ENCODE measurements at places on chromosomes 3 and 15.

DNA sequence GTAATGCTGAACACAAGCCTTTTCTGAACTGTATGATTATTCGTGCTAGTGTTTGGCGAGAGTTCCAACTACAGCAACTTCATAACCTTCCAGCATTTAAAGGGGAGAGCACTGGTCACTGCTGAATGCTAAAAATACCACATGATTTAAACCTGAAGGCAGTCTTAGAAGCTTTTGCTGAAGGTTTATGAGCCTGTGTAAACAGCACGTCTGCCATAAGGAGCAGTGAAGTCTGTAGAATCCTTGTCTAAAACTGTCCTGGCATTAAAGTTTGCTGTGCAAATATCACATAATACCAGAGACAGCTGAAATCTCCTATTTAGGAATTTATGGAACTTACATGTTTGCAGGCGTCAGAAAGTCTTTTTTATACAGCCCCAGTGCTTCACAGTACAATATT lies 5.9 kb downstream of the SATB1 start:
- no peak for DNase-seq

- no peak for DNase-seq
Observed at GRCh38 chr3:69082805-69083204, 1.9 kb upstream of the ARL6IP5 start.

DNA sequence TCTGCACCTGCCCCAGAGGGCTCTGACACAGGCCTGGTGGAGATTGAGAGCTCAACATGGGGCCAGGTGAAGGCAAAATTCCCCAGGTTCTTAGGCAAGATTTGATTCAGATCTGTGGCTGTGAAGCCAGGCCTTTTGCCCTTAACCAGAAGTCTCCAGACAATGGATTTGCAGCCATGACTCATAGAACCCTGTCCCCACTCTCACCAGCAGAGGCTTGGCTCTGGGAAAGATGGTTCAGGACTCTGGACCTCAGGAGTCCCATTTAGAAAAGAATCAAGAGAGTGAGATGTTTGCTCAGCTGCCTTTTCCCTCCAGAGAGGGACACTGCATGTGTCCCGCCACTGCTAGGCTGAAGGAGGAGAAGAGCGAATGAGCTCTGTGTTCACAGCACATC lies 361.4 kb upstream of the ICE2 start:
- no peak for DNase-seq

DNA sequence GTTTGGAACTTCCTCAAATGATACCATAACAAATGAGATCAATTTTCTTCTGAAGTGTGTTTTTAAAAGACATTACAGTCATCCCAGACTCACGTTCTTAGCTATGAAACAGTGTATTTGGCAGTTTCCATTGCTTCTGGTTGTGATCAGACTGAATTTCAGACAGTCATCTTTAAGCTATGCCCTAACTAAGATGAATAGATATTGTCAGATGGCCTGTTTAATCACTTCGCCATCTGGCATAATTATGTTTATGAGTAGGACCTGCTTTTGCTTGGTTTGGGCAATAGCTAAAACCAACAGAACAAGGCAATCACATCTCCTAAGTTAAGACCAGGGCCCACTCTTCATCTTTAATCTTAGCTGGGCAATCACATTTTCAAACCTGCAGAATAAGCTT lies 313.1 kb downstream of the SV2B start:
- DNase-seq: no peak

DNA sequence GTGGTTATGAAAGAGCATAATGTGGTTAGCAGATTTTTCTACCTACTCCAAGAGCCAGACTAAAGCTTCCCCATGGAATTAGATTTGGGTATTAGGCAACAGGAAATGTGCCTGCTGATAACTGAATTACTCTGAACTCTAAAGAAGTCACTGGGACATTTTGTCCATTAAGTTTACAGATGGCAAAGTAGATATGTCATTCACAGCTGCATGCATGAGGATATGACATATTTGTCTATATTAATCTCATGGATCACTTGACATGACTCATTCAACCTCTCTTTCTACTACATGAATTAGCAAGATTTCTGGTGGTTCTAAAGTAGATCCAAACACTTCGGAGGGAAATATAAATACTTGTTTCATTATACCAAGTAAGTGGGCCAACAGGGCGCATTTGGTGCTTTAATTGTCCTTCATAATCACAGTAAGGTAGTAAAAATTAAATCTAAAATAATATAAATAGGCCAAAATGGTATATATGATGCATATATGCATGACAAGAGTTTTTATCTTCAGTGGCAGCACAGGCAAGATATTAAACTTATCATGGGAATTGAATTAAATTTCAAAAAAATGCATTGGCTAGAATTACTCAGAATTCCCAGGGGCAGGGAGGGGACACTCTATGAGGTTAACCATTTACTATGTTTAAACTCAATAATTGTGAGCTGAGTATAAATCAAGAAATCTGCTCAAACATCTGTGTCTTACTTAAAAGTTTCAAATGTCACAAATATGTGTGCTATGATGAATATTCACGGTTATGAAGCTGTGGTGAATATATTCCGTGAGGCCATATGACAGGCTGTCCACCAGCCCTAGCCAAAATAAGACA lies 365.3 kb upstream of the KCNMB2 start:
- DNase-seq: no peak

DNA sequence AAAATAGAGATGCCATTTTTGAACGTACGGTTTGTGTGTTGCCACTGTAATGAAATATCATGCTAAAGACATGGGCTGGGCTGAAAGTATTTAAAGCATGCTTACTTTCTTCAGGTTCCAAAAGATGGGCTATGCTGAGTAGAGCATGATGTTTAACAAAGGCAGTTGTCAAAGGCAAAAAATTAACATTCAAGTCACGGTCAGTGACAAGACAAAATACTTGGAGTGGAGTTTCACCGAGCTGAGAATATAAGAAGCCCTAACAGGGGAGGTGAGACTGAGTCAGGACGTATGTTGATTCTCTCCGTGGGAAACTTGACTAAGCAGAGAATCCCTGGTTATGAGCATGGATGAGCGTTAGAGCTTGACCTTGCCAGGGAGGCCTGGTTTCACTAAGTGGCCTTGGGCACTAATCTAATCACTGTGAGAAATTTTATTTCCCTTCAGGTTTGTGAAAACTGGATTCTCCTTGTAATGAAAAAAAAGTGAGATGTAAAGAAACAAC lies 218.2 kb upstream of the ADAMTS9 start:
- DNase-seq: no peak

DNA sequence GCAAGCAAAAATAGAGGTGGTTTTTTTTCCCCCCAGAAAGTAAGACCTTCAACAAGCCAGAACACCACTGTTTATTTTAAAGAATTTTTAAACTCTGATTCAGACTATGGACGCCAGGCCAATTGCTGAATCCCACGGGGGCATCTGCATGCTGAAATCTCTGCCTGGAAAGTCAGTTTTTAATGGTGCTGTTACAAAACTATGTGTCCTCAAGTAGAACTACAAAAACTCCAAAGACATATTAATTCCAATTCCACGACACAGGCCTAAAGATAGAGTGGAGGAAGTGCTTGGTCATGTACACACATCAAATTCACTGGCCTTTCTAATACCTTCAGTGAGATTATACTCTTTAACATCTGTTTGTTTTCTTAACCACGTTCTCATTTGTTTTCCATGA lies 490.5 kb upstream of the NR2F2 start:
- DNase-seq: no peak

GRCh38 chr3:46984591-46985459 lies 5.4 kb downstream of the NBEAL2 start:
- no peak for DNase-seq

DNA sequence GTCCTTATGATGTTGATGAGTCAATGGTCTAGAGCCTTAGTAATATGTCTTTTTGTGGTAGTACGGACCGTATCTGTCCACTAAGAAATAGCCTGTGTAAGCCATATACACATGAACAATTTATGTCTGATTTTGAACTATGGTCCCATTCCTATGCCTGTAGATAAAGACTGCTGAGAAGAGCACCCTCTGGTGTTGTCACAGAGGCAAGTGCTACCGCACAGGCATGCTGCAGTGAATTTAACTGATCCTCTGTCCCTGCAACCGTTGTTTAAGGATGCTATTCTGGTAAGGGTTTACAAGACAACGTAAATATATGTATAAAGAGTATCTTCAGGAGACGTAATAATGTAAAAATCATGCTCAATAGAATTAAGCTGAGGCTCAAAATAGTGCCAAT lies 170.7 kb downstream of the UBE3A start:
- DNase-seq: no peak

- DNase-seq: no peak
Observed at GRCh38 chr3:14561051-14561960, 21.2 kb upstream of the GRIP2 start.

GRCh38 chr15:92082006-92082843 lies 228.7 kb downstream of the SLCO3A1 start:
- no peak for DNase-seq

DNA sequence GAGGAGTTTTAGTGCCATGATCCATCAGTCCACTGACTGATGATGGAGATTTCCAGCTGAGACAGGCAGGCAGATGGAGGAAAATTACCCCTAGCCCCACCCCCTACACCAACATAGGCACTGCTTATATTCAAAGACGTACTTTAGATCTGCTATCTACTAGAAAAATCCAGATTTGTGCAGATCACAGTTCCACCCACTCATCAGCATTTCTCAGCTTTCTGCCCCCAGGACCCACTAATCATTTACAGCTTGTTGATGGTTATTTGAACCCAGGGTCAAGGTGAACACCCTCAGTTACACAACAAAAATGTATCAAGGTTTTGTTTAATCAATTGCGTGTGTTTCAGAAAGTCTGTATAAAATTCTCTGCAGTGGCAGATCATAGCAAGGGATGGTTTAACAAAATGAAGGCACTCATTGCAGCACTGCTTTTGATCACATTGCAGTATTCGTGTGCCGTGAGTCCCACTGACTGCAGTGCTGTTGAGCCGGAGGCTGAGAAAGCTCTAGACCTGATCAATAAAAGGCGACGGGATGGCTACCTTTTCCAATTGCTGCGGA lies at the start of gene HRG:
Gene HRG, plus strand, starts transcription at position 390 of the 564 bp plus-strand sequence. Its CDS starts 18 bp downstream, at position 408.
- DNase-seq: no peak

- no peak for DNase-seq
Observed at GRCh38 chr3:114005481-114005880, 50.8 kb downstream of the CCDC191 start.

- DNase-seq: no peak
Observed at GRCh38 chr3:23421811-23422516, 218.8 kb downstream of the UBE2E2 start.

DNA sequence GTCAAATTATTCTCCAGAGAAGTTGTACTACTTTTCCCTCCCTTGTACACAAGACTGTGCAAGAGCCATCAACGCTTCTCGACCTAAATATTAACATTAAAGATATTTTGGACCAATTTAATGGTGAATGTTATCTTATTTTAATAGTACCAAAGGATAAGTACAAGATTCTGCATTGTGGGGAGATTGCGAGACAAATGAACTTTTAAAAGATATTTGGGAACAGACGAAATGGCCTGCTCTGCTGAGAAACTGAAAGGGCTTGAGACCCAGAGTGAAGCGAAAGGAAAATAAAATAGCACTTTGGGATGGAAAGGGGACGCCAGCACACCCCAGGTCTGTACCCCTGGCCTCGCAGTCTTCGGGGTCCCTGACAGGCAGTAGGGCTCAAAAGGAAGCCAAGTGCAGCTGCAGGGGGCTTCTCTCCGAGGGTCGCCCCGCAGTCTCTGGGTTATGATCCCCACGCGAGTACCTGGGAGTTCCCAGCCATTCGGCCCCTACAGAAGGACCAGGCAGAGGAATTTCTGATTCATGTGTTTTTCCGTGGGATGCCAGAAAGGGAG lies 97.6 kb upstream of the VGLL3 start:
- no peak for DNase-seq

- no peak for DNase-seq
Observed at GRCh38 chr3:120673116-120673515, 8.9 kb downstream of the HGD start.

DNA sequence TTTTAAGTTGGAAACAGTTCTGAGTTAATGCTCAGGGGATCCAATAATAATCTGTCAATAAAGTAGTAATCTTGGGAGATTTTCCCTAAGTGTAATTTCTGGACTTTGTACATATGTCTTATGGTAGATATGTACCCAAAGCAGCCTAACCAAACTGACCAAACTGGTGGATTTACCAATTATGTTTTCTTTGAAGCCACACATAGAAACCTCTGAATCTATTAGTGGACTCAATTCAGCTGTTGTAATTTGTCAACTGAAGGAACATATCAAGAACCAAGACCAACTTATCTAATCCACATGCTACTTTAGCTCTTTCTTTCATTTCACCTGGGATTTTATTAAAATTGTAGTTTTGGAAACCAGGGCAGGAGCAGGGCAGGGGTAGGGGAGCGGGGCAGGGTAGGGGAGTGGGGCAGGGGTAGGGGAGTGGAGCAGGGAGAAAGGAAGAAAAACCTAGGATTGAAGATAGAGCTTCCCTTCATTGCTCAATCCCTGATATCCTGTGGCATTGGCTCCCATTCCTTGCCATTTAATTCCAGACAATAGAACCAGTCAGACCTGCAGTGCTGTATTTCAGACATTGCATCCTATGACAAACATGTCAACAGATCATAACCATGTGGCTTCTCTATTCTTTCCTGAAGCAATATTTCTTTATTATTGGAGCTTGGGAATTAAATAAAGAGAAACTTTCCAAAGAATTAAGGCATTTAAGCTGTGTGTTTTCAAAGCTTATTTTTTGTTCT lies 101.8 kb downstream of the NFKBIZ start:
- DNase-seq: no peak

GRCh38 chr3:16817197-16817596 lies 67.6 kb upstream of the PLCL2 start:
- DNase-seq: no peak

GRCh38 chr3:145272684-145273083 lies 888.3 kb downstream of the PLOD2 start:
- no peak for DNase-seq

DNA sequence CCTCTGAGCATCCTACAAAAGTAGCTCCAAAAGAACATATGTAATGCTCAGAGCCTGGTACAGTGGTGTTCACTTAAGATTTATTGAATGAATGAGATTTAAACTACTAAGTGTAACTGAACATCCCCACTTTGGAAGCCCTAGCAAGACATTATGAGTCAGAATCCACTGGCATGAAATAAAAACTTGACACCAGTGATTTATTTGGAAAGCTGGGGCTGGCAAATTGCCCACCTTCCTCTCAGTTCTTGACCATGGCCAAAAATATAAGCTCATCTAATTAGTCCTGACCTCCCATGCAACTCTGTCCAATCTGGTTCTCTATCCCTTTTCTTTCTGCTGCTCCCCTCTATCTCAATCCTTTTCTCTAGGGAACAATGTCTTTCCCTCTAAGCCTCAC lies 418.0 kb downstream of the PLCL2 start:
- no peak for DNase-seq

- DNase-seq: no peak
Observed at GRCh38 chr3:40701016-40701588, 176.3 kb downstream of the ZNF621 start.

Data from NCI-H1436 treated with DMSO at 0.1 percent for 48 hours (cell line).